ENCODE measurements at places on chromosomes 2 and 18. TPM values are rescaled to one million over a fixed set of nuclear protein-coding genes. Genes with fewer than 3 reads are reported as not detected.

The KCNJ3 gene
- polyA plus RNA-seq, result not detected

The GLI2 gene
- polyA plus RNA-seq, result 2.8 TPM

The COL4A4 gene
- polyA plus RNA-seq, result 0.76 TPM

The CPSF3 gene
- 48.6 TPM for polyA plus RNA-seq

The VWC2L gene
- polyA plus RNA-seq, result not detected

The TBR1 gene
- 0.01 TPM for polyA plus RNA-seq

The NOSTRIN gene
- polyA plus RNA-seq, result 0.46 TPM

The SCYGR4 gene
- not detected for polyA plus RNA-seq

The RBM43 gene
- 8.5 TPM for polyA plus RNA-seq

The MRPL33 gene
- 178 TPM for polyA plus RNA-seq

The CD8B2 gene
- not detected for polyA plus RNA-seq

The MYOM1 gene
- polyA plus RNA-seq, result 0.05 TPM

The TMEM200C gene
- polyA plus RNA-seq, result 0.10 TPM

The ANKRD30B gene
- not detected for polyA plus RNA-seq

The OSBPL1A gene
- polyA plus RNA-seq, result 51.6 TPM

The AFF3 gene
- polyA plus RNA-seq, result 2.5 TPM

The ALPG gene
- polyA plus RNA-seq, result not detected

The RESP18 gene
- polyA plus RNA-seq, result not detected

The MOCOS gene
- polyA plus RNA-seq, result 2.0 TPM

The ZNF396 gene
- 0.80 TPM for polyA plus RNA-seq

The TUBA4B gene
- polyA plus RNA-seq, result not detected

The CCDC148 gene
- polyA plus RNA-seq, result 1.2 TPM

The ZNF24 gene
- 16.9 TPM for polyA plus RNA-seq

The SH3RF3 gene
- 9.5 TPM for polyA plus RNA-seq

The GREB1L gene
- polyA plus RNA-seq, result 0.11 TPM

The SPIRE1 gene
- polyA plus RNA-seq, result 19.0 TPM

The MROH2A gene
- not detected for polyA plus RNA-seq

The WDR33 gene
- polyA plus RNA-seq, result 28.6 TPM

The SLC35F6 gene
- polyA plus RNA-seq, result 35.2 TPM

The PLEK gene
- not detected for polyA plus RNA-seq

The RAB6C gene
- polyA plus RNA-seq, result 0.05 TPM

The CCDC142 gene
- 5.3 TPM for polyA plus RNA-seq

The HOXD12 gene
- polyA plus RNA-seq, result not detected

The COL4A3 gene
- 0.05 TPM for polyA plus RNA-seq

The TMEM247 gene
- polyA plus RNA-seq, result not detected

The CNDP1 gene
- polyA plus RNA-seq, result not detected

The GALNT3 gene
- 0.95 TPM for polyA plus RNA-seq

The COMMD1 gene
- 52.7 TPM for polyA plus RNA-seq

The RND3 gene
- polyA plus RNA-seq, result 363 TPM

The FLACC1 gene
- 0.27 TPM for polyA plus RNA-seq

The PID1 gene
- 15.7 TPM for polyA plus RNA-seq

The CYS1 gene
- polyA plus RNA-seq, result 0.31 TPM

The SPDYA gene
- 0.06 TPM for polyA plus RNA-seq

The SPHKAP gene
- polyA plus RNA-seq, result not detected

The PRADC1 gene
- 17.6 TPM for polyA plus RNA-seq

The ITGB6 gene
- polyA plus RNA-seq, result 0.01 TPM

The TEKT4 gene
- polyA plus RNA-seq, result not detected

The LRRC30 gene
- polyA plus RNA-seq, result not detected

The AMMECR1L gene
- polyA plus RNA-seq, result 16.8 TPM

The REG1B gene
- not detected for polyA plus RNA-seq

The CAPN14 gene
- 0.07 TPM for polyA plus RNA-seq

The RFX8 gene
- 4.3 TPM for polyA plus RNA-seq

The GCG gene
- not detected for polyA plus RNA-seq

The FBXO11 gene
- 33.3 TPM for polyA plus RNA-seq
